Psoas muscle (tissue), 8 donors: ENCODE measurements at places on chromosomes 5 and 9.

DNA sequence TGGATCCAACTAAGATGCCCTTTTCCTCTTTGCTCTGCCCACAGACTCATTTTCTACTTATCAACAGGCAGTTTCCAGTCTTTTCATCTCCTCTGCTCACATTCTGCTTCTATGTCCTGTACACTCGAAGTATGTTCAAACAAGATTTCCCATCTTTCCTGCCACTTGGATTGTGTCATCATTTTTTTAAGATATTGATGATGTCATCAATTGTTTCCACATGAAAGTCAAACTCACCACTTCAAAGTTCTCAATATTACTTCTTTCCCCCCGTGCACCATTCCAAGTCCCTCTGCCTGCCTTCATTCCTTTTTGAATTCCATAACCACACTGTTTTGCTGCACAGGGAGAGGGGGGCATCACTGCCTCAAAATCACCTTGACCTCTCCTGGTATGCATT lies 175.0 kb upstream of the RFX3 start:
- no peak overlapping the region for H3K4me3 ChIP-seq
- no peaks in the 10 kb centered on the region for H3K27me3 ChIP-seq
- no peak for DNase-seq
- H3K27ac ChIP-seq = no peak overlapping the region
- H3K4me1 ChIP-seq = no peaks in the 10 kb centered on the region

DNA sequence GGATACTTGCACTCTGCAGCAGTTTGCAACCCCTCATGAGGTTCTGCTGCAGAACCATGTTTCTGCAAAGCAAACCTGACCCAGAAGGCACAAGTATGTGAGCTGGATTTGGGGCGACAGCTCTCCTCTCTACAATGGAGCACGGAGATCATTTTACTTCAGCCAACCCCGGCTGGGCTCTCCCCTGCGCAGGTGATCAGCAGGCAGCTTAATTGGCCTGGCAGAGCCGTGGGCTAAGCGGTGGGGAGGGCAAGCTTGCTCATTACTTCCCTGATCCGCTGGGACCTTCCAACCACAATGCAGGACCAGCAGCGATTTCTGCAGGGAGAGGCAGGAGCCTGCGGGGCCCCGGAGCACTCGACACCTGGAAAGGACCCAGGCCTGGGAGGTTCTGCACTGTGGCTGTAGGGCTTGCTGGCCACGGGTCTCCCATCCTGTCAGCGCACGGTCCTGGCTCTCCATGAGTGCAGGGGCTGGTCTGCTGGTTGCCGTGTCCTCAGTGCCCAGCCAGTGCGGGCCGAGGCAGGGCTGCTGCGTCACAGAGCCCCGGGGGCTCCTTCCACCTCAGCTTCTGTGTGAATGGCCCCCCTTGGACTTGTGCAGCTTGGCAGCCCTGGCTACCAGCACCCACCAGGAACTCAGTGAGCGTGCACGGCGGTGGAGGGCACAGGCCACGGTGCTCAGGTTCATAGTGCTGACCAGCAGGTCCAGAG lies 51.8 kb upstream of the RAPGEF1 start:
- peaks cover 9% of the 10 kb centered on the region for H3K27me3 ChIP-seq
- H3K27ac ChIP-seq = no peak overlapping the region
- H3K4me1 ChIP-seq = no peaks in the 10 kb centered on the region
- DNase-seq = no peak
- H3K36me3 ChIP-seq = no peaks in the 10 kb centered on the region
- no peak overlapping the region for H3K4me3 ChIP-seq

GRCh38 chr5:81151546-81151945 lies 81.6 kb upstream of the CKMT2 start:
- H3K36me3 ChIP-seq = no peaks in the 10 kb centered on the region
- H3K27ac ChIP-seq = no peak overlapping the region
- DNase-seq = no peak
- H3K27me3 ChIP-seq = no peaks in the 10 kb centered on the region
- H3K4me3 ChIP-seq = no peak overlapping the region
- peaks cover 5% of the 10 kb centered on the region for H3K4me1 ChIP-seq

DNA sequence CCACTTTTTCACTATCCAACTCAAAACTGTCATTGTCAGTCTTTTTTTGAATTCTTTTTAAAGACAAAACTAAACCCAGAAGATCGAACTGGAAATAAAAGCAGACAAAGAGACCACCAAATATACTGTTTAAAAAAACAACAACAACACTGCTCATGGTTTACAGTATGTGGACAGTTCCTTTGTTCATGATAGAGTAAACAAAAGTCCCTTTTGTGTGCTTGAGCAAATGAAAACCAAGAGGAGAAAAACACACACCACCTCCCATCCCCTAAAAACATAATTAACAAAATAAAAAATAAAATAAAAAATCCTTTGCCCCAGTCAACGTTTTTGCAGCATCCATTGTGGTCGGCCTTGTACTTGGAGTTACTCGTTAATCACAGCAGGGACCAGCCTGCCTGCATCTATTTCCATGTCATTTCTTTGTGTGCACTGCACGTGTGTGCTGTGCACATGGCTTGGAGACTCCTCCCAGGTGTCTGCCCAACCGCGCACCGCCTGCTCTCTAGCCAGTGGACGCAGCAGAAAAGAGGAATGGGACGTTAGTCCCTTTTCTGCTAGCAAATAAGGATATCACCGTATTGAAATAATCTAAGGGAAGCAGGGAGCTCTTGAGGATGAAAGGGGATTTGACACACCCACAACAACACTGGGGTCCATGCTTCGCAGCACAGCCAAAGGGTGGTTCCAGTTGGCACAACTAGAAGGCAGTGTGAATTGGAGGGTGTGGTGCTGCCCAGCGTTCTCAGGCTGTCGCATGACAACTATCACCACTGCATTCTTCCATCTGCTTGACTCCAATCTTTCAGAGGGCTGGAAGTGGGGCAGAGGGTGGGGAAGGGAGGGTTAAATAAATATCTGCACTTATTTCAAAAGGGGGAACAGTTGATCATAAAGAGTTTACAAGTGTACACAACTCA lies 130.0 kb downstream of the SEMA6A start:
- no peaks in the 10 kb centered on the region for H3K27me3 ChIP-seq
- no peak for DNase-seq
- H3K4me3 ChIP-seq = no peak overlapping the region

- H3K4me1 ChIP-seq = peaks cover 43% of the 10 kb centered on the region
- DNase-seq = no peak
- no peak overlapping the region for H3K4me3 ChIP-seq
Observed at GRCh38 chr9:93223260-93224180, 39.6 kb downstream of the WNK2 start.

DNA sequence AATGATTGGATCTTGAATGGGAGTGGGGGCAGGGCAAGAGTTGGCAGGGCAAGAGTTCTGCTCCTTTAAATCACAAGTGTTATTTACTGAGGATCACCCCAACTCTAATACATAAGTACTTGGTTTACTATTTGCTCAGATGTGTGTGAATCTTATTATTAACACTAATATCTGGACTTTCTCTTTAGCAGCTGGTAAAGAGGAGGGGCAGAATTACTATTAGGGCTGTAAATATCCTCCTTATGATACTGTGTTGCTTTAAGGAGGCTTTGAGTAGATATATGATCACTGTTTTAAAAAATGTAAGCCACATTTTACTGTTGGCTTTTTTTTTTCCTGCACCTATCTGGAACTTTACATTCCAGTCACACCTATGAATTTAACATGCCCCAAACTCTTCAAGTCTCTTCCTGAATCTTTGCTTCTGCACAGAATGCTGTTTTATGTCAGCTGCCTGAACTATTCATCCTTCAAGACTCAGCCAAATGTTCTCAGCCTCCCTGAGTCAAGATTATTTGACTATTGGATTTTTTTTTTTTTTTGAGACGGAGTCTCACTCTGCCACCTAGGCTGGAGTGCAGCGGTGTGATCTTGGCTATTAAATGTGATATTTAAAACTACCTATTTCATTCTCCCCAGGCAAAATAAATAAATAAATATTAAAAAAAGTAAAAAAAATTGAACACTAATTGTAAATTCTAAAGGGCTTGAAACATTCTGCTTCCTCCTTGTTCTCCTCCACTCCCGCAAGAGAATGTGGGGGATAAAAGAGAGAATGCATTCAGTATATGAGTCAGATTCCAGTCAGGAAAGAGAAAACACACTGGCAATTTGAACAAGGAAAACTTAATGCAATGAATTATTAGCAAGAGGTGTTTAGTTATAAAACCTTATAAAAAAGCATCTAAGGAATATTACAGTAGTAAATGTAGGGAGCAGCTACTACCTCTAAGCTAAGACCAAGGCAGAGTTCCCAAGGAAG lies 99.3 kb downstream of the FOCAD start:
- H3K27me3 ChIP-seq = no peaks in the 10 kb centered on the region
- H3K27ac ChIP-seq = no peak overlapping the region
- no peak for DNase-seq
- H3K4me1 ChIP-seq = no peaks in the 10 kb centered on the region
- H3K36me3 ChIP-seq = peaks cover 3% of the 10 kb centered on the region

DNA sequence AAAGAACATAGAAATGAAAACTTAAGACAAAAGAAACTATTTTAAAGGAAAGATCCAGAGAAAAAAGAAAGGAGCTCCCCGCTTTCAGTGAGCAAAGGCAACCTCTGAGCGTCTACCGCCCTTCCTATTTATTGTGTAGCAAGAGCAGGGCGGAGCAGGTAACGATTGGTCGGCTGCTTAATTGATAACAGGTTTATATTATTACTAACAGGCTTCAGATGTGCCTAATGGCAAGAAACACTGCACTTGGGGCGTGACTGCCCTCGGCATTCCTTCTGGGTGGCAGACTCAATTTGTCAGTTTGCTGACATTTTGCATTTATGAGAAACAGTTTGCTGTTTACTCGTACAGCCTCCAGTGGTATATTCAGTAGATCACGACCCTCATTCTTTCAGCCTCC lies 482.7 kb upstream of the C9orf72 start:
- DNase-seq = no peak
- H3K4me1 ChIP-seq = no peaks in the 10 kb centered on the region
- no peak overlapping the region for H3K4me3 ChIP-seq
- no peaks in the 10 kb centered on the region for H3K27me3 ChIP-seq
- no peak overlapping the region for H3K27ac ChIP-seq

DNA sequence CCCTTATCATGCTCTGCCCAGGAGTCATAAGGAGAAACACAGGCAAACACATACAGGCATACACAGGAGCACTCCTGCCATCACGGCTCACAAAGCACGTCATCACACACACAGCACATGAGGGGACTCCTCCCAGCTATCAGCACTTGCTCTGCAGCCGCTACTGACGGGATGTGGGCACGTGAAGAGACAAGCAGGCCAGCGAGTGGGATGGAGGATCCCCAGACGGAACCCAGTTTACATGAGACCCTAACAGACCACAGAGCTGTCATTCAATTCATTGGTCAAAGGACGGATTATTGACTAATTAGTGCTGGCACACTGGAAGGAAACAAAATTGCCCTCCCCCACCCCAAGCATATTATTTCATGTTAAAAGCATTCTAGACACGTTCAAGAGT lies 53.6 kb downstream of the SEMA4D start:
- no peak overlapping the region for H3K4me3 ChIP-seq
- H3K27ac ChIP-seq = no peak overlapping the region
- no peak for DNase-seq
- peaks cover 56% of the 10 kb centered on the region for H3K4me1 ChIP-seq

DNA sequence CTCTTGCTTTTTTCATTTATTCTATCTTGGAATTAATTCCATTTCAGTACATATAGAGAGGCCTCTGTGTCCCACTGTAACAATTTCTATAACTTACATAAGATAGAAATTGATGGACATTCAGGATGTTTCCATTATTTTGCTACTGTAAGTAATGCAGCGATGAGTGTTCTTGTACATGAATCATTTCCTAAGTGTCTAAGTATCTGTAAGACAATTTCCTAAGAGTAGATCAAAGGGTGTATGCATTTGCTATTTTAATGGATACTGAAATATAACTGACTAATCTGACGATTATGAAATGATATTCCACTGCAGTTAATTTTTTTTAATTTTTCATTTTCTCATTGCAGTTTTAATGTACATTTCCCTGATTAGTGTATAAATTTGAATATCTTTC lies 23.0 kb upstream of the RBM22 start:
- peaks cover 3% of the 10 kb centered on the region for H3K36me3 ChIP-seq
- H3K4me1 ChIP-seq = no peaks in the 10 kb centered on the region
- no peak overlapping the region for H3K27ac ChIP-seq
- no peak for DNase-seq

- peaks cover 10% of the 10 kb centered on the region for H3K4me1 ChIP-seq
- H3K27ac ChIP-seq = no peak overlapping the region
- H3K36me3 ChIP-seq = no peaks in the 10 kb centered on the region
- no peak for DNase-seq
- no peak overlapping the region for H3K4me3 ChIP-seq
Observed at GRCh38 chr9:91085517-91086291, 276.0 kb downstream of the AUH start.

GRCh38 chr5:166267907-166268306 lies 2023.5 kb upstream of the WWC1 start:
- no peaks in the 10 kb centered on the region for H3K36me3 ChIP-seq
- H3K27ac ChIP-seq = no peak overlapping the region
- no peak overlapping the region for H3K4me3 ChIP-seq
- DNase-seq = no peak
- H3K4me1 ChIP-seq = no peaks in the 10 kb centered on the region

DNA sequence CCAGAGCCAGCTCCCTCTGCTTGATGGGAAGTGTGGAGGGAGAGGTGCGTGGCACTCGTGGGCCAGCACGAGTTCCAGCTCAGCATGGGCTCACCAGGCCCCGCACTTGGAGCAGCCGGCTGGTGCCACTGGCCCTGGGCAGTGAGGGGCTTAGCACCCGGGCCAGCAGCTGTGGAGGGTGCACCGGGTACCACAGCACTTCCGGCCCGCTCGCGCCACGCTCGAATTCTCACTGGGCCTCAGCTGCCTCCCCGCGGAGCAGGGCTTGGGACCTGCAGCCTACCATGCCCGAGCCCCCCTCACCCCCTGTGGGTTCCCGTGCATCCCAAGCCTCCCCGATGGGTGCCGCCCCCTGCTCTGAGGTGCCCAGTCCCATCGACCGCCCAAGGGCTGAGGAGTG lies 98.4 kb downstream of the DCP2 start:
- H3K4me1 ChIP-seq = no peaks in the 10 kb centered on the region
- DNase-seq = no peak
- no peak overlapping the region for H3K4me3 ChIP-seq

- peaks cover 19% of the 10 kb centered on the region for H3K4me1 ChIP-seq
- H3K36me3 ChIP-seq = peaks cover 10% of the 10 kb centered on the region
- peak overlapping the region; percentile 85 for H3K27ac ChIP-seq
- no peaks in the 10 kb centered on the region for H3K27me3 ChIP-seq
Observed at GRCh38 chr5:31531543-31531887, 378 bp downstream of the DROSHA start.

- DNase-seq = no peak
- H3K36me3 ChIP-seq = no peaks in the 10 kb centered on the region
- H3K27ac ChIP-seq = no peak overlapping the region
- no peaks in the 10 kb centered on the region for H3K27me3 ChIP-seq
- no peak overlapping the region for H3K4me3 ChIP-seq
Observed at GRCh38 chr5:93461756-93462155, 119.3 kb downstream of the NR2F1-AS1 start.

DNA sequence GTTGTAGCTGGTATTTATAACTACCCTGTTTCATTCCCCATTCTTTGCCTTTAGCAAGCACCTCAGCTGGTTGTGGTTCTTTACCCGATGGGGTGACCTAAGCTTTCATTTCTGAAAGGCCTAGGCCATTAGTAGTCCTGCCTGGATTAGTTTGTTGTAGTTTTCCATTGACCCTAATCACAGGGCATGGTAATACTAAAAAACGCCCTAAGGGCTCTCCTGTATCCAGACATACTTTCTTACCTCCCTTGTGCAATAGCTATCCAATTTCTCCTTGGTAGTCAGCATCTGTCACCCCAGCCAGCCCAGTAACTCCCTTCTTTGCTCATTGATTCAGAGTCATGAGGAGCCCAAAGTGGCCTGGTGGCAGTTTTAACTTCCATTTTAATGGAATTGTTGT lies 24.0 kb downstream of the TMOD1 start:
- H3K27ac ChIP-seq = peak overlapping the region; percentile 90
- H3K27me3 ChIP-seq = no peaks in the 10 kb centered on the region
- H3K4me1 ChIP-seq = peaks cover 95% of the 10 kb centered on the region
- no peaks in the 10 kb centered on the region for H3K36me3 ChIP-seq
